ENCODE measurements at places on chromosomes 11 and 22.

DNA sequence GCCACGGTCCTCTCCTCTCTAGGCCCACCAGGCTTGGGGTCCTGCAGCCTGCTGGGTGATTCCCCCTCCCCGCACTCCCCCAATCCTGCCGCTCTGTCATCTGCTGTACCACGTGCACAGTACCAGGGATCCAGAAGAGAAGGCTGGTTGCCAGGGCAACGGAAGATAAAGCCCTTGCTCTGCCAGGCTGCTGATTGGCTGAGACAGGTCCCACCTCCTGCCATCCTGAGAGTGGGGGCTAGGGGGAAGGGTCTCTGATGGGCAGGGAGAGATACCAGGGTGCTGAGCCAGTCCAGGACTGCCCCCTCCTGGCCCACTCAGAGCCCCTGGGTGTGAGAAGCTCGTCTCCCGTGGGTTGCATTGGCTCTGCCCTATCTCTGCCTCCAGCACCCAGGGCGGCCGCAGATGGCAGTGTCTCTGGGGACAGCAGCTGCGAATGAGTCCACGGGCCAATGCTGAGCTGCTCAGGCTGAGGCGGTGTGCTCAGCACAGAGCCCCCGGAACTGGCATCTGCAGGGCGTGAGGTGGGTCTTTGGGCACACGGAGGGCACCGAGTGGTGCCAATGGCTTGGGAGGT, at the start of gene SMIM45:
TSS of gene SMIM45 (plus strand) at position 253 of the 577 bp plus-strand sequence.
- DNase-seq: no peak

DNA sequence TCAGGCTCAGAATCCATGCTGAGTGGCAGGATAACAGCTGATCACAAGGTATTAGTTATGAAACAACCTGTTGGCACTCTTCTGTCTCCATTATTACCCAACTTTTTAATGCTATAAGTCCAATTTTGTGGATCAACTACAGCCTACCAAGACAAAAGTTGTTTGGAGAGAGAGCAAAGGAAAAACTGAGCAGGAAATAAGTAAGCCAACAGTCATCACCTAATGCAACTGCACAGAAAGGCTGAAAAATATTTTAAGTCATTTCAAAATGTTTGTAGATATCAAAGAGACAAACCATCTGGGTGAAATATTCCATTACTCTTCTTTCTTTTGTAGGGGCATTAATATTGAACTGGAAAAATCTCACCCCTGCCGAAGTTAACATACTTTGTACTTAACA, 41.6 kb downstream of the FDX1 start:
- DNase-seq: no peak

- DNase-seq: peak; percentile 48
These were observed 11.0 kb downstream of the OSBPL5 start for GRCh38 chr11:3154001-3154599.

DNA sequence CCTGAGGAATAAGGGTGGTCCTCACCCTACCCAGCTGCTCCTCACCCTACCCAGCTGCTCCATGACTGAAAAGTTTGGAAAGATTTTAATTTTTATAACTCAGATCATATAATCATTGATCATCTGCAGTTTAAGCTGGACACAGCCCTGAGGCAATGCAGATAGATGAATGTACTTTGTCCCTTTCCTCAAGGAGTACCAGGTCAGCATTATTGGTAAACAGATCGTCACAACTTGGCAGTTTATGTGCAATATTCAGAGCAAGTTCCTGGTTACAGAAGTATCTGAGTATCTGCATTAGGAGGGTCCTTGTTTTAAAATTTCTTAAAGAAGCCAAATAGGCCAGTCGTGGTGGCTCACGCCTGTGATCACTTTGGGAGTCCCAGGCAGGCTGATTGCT, 3.6 kb downstream of the TNRC6B start:
- no peak for DNase-seq

- DNase-seq: no peak
These were observed 46.9 kb downstream of the PANX1 start for GRCh38 chr11:94175535-94175934.

GRCh38 chr11:68206211-68206610, 6.9 kb downstream of the KMT5B start:
- DNase-seq: no peak

- no peak for DNase-seq
These were observed 7.2 kb downstream of the APLP2 start for GRCh38 chr11:130076778-130077481.

GRCh38 chr22:26722159-26722558, 64.8 kb downstream of the MIAT start:
- no peak for DNase-seq

GRCh38 chr11:94924612-94925011, 48.7 kb downstream of the CWC15 start:
- DNase-seq: no peak

DNA sequence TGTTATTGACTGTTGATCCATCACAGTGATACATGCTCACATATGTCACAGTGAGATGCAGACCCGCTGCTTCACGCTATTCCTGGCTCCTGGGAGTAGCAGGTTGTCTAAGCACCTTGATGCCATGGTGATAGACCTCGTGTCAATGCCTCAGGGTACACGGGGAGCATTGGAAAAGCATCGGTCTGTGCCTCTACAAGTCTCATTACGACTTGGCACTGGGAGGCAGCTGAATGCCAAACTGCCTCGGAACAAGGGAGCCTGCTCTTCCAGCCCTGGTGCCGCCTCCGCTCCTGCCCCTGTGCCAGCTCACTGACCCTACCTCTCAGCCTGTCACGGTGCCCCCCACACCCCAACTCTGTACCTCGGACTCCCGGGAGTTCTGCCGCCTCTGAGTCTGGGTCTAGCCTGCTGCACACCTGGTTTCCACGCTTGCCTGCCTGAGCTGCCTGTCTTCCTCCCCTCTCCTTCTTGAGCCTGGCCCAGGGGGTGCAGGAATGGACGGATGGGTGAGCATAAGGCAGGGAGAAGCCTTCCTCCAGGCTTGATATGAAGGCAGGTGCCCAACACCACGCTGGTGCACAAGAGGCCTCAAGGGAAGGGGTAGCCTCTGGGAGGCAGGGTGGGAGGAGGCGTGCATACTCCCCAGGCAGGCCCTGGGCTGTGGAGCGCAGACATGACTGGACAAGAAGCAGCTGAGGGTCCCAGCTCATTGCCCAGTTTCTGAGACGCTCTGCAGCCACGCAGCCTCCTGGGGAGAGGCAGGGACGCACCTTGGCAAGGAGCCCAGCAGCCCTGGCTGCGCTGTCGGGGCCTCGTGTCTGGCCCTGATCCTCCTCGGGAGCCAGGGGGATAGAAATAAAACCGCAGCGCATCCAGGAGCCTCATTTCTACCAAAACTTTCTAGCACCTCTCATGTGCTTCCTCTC, 1.8 kb upstream of the NFAM1 start:
- DNase-seq: no peak

- DNase-seq: no peak
These were observed 5.4 kb downstream of the TBC1D10C start for GRCh38 chr11:67409261-67409666.

DNA sequence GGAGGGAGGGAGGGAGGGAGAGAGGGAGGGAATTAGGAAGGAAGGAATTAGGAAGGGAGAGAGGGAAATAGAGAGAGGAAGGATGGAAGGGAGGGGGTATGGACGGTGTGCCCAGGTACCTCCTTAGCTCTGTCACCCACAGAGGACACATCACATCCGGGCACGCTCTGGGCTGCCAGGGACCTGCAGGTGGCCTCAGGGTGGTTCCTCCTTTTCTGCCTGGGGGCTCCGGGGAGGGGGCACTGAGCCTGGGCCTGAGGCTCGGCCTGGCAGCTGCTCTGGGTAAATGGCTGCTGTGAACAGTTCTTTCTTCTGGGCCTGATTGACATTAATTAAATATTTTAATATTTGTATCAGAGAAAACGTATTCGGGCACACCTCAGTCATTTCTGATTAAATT, 733.5 kb downstream of the BRD1 start:
- DNase-seq: no peak

DNA sequence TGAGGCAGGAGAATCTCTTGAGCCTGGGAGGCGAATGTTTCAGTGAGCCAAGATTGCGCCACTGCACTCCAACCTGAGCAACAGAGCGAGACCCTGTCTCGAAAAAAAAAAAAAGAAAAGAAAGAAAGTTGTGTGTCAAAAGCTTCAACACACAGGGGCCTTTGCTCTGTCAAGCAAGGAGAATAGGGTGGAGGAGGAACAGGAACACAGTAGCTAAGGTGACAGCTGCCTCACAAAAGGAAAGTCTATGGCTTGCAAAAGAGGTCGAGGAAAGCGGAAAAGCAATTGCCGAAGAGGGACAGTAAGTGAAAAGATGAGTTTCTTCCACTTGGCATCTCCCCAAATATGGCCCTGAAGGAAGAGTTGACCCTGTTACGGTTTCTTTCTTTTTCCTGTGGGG, 26.5 kb upstream of the TMA7B start:
- DNase-seq: no peak

- DNase-seq: no peak
These were observed 593.5 kb downstream of the TBC1D22A start for GRCh38 chr22:47355776-47356510.

GRCh38 chr11:26767060-26767459, 45.2 kb upstream of the SLC5A12 start:
- DNase-seq: no peak

- no peak for DNase-seq
These were observed 131.1 kb upstream of the FIBIN start for GRCh38 chr11:26862801-26863200.

- no peak for DNase-seq
These were observed 1505.6 kb downstream of the BRD1 start for GRCh38 chr22:48321986-48322545.

- DNase-seq: no peak
These were observed 306.8 kb downstream of the TBC1D22A start for GRCh38 chr22:47069270-47069669.

GRCh38 chr11:117045956-117046355, 52.3 kb downstream of the SIK3 start:
- DNase-seq: no peak

- no peak for DNase-seq
These were observed 82.2 kb downstream of the DEPDC5 start for GRCh38 chr22:31836010-31836409.

DNA sequence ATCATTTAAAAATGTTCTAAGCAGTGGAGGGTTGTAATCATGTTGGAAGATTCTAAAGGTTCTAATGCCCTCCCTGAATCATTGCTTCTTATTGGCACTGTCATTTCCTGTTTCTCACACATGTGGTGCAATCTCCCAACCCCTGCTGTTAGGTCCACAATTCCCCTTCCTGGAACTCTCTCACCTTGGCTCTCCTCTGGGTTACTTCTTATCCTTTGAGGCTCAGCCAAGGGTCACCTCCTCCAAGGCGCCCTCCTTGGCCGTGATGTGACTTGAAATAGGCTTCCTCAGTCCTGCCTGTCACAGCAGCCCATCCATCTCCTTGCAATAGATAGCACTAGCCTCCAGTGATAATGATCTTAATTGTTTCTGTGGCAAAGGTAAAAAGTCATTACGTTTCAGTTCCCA, 149.8 kb downstream of the TTC17 start:
- DNase-seq: no peak

DNA sequence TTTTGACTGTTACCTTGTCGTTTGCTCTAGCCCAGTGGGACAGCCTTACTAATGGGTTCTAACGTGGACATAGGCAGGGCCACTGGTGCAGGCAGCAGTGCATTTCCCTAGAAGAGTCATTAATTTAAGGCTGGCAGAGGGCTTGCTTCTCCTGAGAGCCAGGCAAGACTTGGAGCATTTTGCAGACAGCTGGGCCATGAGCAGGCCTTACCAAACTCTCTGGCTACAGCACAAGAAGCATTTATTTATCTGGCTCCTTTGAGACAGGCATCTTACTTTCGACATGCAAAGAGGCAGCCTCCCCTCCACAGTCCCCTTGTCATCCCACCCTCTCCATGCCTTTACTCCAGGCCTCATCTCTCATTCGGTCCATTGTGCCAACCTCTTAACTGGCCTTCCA, 139.9 kb downstream of the CSNK2A3 start:
- DNase-seq: no peak

- no peak for DNase-seq
These were observed 104.9 kb downstream of the KCNC1 start for GRCh38 chr11:17839450-17839849.

DNA sequence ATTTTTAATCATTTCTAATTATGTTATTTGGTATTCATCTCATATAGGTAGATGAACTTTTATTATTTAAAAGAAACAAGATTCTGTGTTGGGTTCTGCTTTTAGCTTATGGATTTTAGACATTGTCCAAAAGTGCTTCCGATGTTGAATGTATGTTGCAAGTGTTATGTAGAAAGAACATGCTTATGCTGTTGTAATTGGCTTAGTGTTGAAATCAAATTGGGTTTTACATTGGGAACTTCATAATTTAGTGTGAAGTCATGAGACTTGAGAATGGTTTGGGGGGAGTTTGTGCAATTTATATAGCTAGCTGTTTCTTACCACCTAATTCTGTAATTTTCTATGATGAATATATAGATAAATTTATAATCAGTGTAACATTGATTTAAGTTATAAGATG, 3.6 kb downstream of the MTMR3 start:
- no peak for DNase-seq

DNA sequence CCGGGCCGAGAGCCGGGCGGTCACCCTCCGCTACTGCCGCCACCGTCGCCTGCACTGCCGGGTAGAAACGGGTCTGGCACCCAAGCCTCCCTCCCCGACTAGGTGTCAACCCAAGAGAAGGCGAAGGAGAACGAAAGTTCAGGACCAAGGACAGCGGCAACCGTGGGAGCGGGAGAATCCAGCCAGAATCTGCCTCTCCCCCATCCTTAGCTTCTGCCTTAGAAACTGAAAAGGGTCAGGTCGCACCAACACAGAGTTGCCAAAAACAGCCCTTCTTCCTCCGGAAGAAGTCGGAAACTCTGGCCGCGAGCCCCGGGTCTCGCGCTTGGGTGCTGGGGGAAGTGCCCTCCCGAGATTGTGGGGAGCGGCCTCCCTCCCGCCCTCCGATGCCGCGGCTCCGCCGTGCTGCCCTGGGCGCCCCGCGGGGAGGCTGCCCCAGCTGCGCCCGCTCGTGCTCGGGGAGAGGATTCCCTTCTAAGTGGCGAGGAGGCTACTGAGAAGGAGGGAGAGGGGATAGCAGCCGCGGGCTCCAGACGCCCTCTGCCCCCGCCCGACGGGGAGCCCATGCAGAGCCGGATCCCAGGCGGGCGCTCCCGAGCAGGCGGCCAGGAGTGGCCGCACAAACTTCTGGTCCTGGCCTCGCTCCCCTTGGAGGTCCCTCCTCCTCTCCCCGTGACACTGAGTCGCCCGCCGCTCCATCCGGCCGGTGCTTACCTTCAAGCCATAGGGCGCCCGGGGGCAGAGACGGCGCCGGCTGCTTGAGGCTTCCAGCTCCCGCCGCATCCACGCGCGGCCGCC, 637 bp downstream of the DRD2 start:
- DNase-seq: peak; percentile 88

DNA sequence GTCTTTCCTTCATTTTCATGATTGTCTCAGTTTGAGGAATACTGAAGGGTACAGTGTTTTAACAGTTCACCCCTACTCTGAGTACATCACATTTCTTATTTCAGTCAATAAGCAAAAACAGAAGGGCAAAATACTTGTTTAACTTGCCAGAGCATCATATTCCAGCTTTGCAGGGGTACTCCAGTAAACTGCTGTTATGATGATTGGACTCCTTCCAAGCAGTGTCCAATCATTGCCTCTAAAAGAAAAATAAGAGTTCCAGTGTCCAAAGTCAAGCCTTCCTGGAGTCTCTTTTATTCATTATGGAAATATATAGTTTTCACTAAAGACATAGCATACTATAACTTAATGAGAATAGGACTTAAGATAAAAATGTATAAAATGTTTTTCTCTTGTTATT, 105.1 kb downstream of the FANCF start:
- DNase-seq: no peak
